NCI-H774 (cell line): ENCODE measurements at places on chromosomes 12 and 14.

GRCh38 chr14:22039938-22040780 lies 366.5 kb upstream of the OR4E1 start:
- no peak for DNase-seq

GRCh38 chr12:65885716-65886115 lies 61.4 kb downstream of the HMGA2 start:
- no peak for DNase-seq

DNA sequence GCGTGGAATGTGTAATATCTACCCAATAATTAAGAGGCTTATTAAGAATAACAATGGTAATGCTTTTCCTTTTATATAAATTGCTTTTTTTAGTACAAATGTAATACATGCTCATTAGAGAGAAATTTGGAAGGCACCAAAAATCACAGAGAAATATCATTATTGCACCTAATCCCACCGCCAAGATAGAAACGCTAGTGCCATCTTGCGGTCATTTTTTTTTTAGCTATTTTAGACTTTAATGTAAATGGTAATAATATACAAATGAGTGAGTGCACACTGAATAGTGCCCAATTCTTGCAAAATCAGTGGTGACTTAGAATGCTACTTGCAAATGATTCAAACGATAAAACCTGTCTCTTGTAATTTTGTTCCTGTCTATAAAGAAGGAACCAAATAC lies 576.8 kb upstream of the TMEM132C start:
- DNase-seq = no peak

GRCh38 chr14:76500011-76500410 lies 124.1 kb downstream of the ESRRB start:
- DNase-seq = no peak

DNA sequence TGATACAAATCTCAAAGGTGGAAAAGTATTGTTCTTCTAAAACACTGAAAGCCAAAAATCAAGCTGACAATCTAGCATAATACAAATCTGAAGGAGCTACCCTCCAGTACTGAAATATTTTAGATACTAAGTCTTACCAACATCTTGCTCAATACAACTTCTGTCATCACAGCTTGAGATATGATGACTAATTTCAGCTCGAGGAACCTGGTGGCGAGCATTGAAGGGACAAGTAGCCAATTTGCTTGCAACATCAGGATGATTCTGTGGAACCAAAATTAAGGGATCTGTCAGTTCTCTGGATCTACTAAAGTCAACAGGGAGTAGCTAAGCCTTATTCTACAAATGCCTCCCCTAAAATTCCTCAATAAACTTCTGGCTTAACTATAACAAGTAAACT lies 10.4 kb downstream of the GTSF1 start:
- no peak for DNase-seq

DNA sequence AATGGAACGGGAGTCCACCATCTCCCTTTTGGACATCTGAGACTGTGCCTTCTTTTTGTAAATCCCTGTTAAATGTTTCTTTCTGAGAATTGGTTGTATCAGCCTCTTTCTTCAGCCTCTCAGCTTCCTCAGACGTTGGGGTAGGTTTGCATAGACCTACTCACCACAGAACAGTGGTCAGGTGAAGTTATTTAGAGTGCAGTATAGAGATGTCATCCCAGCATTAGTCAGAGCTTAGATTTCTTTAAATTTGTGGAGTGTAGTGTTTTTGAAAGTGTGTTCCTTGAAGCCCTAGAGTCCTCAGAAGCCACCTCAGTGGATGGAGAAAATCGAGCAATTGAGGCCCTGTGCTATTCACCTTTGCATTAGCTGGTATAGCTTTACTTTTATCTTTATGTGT lies 8.9 kb upstream of the EEA1 start:
- DNase-seq = no peak

DNA sequence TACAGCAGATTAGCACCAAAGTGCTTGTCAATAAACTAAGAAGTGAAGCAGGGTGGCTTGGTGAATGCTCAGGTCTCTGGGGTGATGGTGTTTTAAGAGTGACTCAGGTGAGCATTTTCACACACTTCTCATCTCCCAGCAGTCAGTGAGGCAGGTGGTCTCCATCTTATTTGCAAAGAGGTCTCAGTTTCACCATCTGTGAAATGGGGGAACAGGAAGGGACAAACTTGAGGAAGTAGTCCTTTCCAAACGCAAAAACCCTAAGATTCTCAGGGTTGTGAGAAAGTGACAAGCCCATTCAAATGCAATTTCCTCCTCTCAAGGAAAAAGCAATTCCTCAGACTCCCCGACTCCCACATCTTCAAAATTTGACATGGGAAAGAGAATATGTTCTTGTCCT lies 54.1 kb downstream of the CMKLR1 start:
- no peak for DNase-seq

DNA sequence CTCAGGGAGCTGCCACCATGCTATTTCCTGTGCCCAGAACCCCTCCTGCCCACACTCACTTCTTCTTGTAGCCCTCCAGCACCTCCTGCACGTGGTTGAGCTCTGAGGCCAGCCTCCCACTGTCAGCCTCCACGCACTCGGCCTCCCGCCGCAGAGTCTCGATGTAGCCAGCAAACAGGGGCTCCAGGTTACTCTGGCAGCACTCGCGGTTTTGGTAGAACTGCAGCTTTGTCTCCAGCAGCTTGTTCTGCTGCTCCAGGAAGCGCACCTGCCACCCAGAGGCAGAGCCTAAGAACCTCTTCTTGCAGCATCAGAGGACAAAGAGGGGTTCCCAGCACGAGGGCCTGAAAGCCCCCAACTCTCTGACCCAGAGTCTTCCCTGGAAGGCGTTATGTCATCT lies 2.1 kb downstream of the KRT83 start:
- DNase-seq = no peak

- no peak for DNase-seq
These were observed 15.8 kb downstream of the NID2 start for GRCh38 chr14:52053044-52053443.

- no peak for DNase-seq
These were observed 231.4 kb upstream of the RTL1 start for GRCh38 chr14:101134851-101135433.

DNA sequence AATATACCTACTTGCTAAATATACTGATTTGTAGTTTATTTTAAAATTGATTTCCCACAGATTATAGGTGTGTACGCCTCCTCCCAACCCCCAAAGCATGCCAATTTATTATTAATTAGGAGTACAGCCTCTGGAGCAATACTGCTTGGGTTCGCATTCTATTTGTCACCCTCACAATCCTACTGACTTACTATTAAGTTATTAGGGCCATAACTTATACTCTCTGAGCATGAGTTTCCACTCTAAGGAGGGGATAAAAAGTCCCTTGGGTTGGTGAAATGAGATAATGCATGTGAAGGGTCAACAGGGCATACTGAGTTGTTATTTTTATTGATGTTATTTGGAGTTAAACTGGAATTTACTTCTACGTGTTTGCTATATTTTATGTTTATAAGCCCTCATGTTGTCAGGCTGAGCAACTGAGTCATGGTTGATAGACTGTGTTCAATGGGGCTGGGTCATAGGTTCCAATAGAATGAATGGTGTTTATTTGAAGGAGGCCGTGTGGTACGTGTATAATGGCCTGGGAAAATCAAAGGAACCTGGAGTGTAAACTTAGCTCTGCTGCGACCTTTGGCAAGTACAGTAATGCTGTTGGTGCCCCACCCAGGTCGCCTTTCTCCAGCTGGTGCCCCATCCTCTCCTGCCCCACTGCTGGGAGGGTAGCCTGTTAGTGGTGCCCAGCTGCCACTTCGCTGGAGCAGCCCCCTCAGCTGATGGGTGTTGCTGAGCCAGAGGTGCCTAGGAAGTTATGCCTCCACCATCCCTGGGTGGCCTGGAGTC lies 99.3 kb upstream of the PTPRB start:
- DNase-seq = no peak

GRCh38 chr12:92927055-92927435 lies 2.0 kb downstream of the EEA1 start:
- DNase-seq = no peak

- DNase-seq = no peak
These were observed 391.4 kb upstream of the SYT1 start for GRCh38 chr12:78473136-78473535.

- no peak for DNase-seq
These were observed 30.8 kb downstream of the TMTC3 start for GRCh38 chr12:88172844-88173407.

DNA sequence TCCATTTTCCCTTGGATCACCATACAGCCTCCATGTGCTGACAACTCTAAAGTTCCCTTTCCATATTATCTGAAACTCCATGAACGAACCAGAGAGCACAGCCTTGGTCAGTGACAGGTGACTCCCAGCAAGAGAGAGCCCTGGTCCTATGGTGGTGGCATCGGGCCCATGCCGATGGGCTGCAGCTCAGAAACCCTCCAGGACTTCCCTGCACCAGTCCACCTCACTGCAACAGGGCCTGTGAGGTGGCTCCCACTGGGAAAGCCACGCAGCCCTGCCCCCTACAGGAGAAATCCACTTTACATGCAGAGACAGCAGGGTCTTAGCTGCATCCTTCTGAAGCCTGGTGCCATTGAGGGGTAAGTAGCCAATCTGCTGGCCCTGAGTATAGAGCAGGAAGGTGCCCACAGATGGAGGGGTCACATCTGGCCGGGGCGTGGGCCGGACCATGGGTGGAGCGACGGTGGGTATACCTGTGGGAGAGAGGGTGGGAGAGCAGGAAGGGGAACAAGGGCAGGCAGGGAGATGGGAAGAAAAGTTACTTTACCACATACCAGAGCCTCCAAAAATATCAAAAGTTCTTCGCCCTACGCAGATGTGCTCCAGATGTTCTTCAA lies 24.7 kb downstream of the RTRAF start:
- no peak for DNase-seq

- no peak for DNase-seq
These were observed 39.1 kb downstream of the MBIP start for GRCh38 chr14:36281309-36281708.

- no peak for DNase-seq
These were observed 231.5 kb downstream of the SUDS3 start for GRCh38 chr12:118607831-118608230.

- DNase-seq = no peak
These were observed 2.8 kb downstream of the SLC5A8 start for GRCh38 chr12:101207086-101207780.

- DNase-seq = no peak
These were observed 8.1 kb downstream of the AVIL start for GRCh38 chr12:57810450-57810849.

- no peak for DNase-seq
These were observed 326.8 kb downstream of the PDZRN4 start for GRCh38 chr12:41514907-41515306.

GRCh38 chr12:108778053-108778452 lies 46.7 kb upstream of the CORO1C start:
- no peak for DNase-seq

DNA sequence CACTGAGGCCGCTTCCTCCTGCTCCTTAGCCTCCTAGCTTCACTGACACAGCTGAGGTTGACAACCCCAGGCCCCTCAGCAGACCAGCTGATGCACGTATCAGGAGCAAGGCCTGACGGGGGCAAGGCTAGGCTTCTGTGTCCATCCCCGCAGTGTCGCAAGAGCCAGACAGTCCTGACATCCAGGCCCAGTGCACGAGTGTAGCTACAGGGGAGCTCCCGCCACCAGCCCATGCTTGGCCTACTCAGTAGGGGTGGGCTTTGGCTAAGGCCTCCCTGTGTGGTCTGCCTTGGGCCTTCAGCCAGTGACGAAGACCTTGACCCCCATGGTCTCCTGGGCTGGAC lies 179.1 kb downstream of the DPF3 start:
- no peak for DNase-seq

GRCh38 chr12:81863406-81863805 lies 104.3 kb upstream of the PPFIA2 start:
- no peak for DNase-seq

DNA sequence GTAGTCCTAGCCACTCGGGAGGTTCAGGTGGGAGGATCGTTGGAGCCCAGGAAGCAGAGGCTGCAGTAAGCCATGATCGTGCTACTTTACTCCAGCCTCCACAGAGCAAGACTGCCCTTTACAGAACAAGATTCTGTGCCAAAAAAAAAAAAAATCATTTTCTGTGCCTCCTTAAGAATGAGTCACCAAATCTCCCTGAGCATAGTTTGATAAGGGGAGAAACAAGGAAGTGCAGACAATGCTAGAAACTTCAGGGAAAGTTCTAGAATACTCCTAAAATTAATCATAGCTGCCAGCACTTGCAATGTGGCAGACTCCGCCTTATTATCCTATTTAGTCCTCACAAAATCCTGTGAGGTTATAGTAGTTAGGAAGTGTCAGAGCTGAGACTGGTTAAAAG lies 74.5 kb downstream of the KCNK10 start:
- DNase-seq = no peak

DNA sequence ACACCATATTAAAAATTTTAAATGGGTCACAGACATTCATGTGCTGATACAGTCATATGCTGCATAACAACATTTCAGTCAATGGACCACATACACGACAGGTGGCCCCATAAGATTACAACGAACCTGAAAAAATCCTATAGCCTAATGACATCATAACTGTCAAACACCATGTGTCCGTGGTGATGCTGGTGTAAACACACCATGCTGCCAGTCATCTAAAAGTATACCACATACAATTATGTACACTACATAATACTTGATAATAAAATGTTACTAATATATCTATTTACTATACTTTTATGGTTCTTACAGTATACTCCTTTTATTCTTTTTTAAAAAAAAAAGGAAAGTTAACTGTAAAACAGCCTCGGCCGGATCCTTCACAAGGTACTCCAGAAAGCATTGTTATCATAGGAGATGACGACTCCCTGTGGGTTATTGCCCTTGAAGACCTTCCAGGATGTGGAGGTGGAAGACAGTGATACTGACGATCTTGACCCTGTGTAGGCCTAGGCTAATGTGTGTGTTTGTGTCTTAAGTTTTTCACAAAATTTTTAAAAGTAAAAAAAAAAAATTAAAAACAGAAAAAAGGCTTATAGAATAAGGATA lies 5.0 kb upstream of the TDG start:
- no peak for DNase-seq

- no peak for DNase-seq
These were observed 16.3 kb downstream of the DYNC1H1 start for GRCh38 chr14:101980700-101981099.

DNA sequence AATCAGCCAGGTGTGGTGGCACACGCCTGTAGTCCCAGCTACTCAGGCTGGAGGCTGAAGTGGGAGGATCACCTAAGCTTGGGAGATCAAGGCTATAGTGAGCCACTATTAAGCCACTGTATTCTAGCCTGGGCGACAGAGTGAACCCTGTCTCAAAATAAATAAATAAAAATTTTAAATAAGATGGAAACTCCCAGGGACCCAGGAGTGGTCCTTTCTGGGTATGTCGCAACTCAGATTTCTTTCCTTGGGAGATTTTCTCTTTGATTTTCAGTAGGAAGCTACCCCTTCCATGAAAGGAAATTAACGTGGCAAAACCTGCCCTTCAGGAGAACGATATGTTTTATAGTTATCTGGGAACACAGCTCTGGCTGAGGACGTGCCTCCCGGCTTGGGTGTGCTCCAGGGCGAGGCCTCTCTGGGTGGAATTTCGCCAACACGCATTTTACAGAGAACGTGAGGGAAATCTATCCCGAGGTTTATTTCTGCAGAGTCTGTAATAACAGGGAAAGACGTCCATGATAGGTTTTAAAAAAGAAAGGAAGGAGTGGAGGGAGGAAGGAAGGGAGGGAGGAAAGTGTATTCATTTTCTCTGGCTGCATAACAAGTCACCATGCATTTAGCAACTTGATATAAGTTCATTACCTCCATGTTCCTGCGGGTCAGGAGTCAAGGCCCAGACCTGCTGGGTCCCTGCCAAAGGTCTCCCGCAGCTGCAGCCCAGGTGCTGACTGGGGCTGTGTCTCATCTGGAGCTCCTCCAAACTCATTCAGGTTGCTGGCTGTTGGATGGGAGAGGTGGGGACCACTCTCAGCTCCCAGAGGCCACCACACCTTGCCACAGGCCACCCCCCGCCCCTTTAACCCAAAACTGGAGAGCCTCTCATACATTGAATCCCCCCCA lies 80.6 kb upstream of the GSC start:
- DNase-seq = no peak
